ENCODE measurements at places on chromosomes 2 and 18. TPM values are rescaled to one million over a fixed set of nuclear protein-coding genes. Genes with fewer than 3 reads are reported as not detected.

Gene CCDC150
- 0.81 TPM for total RNA-seq

GRCh38 chr2:110983133-110983532 lies 137.6 kb upstream of the BCL2L11 start:
- DNase-seq, result no peak

Gene SRD5A2
- not detected for total RNA-seq

Gene HMSD
- total RNA-seq, result not detected

Gene MOGAT1
- not detected for total RNA-seq

Gene RGPD3
- total RNA-seq, result 0.27 TPM

GRCh38 chr2:190701586-190701985 lies 52.7 kb downstream of the NAB1 start:
- DNase-seq, result no peak

DNA sequence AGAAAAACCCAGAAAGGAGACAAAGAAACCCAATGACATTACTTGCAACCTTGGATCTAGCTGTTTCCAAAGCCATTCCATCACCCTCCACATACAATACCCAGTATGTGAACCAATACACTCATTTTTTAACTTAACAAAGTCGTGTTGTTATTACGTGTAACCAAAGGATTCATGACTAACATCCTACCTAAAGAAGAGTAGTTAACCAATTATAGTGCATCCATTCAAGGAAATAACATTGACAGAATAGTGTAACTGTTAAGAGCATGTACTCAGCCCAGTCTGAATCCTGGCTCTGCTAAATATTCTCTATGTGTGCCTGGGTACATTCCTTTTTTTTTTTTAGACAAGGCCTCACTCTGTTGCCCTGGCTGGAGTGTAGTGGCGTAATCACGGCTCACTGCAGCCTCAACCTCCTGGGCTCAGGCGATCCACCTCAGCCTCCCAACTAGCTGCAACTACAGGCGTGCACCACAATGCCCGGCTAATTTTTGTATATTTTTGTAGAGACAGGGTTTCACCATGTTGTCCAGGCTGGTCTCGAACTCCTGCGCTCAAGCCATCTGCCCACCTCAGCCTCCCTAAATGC lies 9.9 kb downstream of the TLK1 start:
- DNase-seq, result no peak

GRCh38 chr18:75280427-75281280 lies 70.1 kb downstream of the TSHZ1 start:
- no peak for DNase-seq

GRCh38 chr18:39302481-39302880 lies 1736.9 kb upstream of the CELF4 start:
- no peak for DNase-seq

- DNase-seq, result no peak
These were observed 12.6 kb downstream of the QPCT start for GRCh38 chr2:37357069-37357468.

- no peak for DNase-seq
These were observed 73.4 kb downstream of the ZFP36L2 start for GRCh38 chr2:43152741-43153647.

GRCh38 chr18:54769526-54770464 lies 58.5 kb upstream of the RAB27B start:
- no peak for DNase-seq

DNA sequence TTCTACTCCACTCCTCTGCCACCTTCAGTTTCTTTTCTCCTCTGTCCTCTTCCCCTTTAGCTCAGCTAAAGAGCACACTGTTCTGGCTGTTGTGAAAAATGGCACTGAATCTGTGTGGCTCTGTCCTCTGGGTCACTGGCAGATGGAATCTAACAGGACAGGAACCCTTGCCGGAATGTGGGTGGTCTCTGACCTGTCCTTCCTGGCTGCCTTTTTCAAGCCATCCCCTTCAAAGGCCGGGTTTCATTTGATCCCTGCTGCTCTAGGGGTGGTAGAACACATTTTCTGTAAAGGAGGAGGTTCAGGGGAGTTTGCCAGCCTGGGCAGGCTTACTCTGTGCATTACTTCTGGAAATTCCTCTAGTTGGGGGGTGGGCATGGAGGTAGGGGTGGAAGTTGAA lies 29.9 kb downstream of the MTCL1 start:
- DNase-seq, result no peak

DNA sequence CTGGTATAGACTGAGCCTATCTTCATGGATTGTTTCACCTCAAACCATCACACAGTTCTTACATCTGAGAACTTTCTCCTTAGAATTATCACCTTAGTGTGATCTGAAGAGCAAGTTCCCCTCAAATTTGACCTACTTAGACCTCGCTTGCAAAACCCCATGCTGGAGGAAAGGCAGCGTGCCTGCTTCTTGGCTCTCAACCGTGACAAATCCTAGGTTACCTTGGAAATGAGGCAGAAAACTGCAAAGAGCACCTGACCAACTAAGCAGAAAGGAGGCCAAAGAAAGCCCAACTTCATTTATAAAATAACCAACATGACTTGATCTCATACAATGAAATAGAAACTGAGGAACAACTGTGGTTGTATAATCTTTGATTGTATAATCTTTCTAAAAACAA lies 146.4 kb downstream of the RAB3GAP1 start:
- no peak for DNase-seq

Gene SH2D6
- not detected for total RNA-seq

Gene SULT1C3
- total RNA-seq, result not detected

All from hematopoietic multipotent progenitor cell (in vitro differentiated cells).